ENCODE measurements at places on chromosomes 7 and 10.

DNA sequence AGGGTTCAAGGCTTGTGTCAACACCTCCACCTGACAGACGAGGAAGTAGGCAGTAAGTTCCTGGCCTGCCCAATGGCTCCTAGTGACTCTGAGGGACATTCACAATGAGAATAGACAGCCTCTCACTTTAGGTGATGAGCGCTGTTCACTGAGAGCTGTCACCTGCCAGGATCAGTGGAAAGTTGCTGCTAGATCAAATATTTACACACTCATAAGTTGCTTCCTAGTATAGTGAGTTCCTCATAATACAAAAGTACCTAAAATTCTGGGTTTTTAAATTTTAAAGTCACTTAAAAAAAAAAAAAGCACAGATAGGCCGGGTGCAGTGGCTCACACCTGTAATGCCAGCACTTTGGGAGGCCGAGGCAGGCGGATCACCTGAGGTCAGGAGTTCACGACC, 320.8 kb downstream of the PRPF18 start:
- no peak for DNase-seq

DNA sequence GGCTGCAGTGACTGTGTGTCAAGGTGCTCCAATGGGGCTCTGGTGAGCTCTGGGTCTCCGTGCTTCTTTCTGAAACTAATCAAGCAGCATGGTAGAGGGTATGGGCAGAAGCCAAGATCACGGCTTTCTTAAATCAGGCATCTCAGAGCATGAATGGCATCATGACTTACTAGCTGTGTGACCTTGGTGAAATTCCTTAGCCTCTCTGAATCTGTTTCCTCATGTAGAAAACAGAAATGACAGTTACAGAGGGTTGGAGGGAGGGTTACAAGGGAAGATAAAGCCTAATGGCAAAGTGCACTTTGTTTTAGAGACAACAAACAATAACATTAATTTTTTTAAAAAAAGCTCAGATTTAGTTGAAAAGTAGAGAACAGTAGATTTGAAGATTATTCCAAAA, 34.9 kb downstream of the FRMPD2 start:
- DNase-seq: no peak

GRCh38 chr10:93468461-93469213, 13.5 kb downstream of the MYOF start:
- DNase-seq: no peak

GRCh38 chr10:131658476-131659110, 242.2 kb upstream of the PPP2R2D start:
- no peak for DNase-seq

DNA sequence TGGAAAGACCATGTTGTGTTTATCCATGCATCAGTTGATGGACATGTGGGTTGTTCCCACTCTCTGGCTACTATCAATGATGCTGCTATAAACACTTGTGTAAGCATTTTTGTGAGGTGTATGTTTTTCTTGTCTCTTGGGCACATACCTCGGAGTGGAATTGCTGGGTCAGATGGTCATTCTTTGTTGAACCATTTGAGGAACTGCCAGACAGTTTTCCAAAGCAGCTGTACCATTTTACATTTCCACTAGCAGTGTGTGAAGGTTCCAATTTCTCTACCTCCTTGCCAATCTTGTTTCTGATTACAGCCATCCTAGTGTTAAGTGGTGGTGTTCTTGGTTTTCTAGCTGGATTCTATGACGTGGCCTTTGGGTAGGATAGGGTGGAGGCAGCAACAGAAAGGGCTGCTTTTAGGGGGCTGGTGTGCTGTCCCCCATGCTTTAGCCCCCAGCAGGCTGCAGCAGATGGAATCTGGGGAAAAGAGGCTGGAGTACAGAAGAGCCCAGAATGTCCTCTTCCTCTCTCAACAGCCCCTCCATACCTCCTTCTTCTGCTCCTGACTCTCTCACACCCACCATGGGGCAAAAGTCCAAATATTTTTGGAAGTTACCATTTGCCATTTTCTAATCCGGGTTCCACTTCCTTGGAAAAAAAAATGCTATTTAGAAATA, 352.7 kb downstream of the FRMD4A start:
- DNase-seq: no peak

All from T-helper 17 cell (primary cell).